ENCODE measurements at places on chromosomes 12 and 14.

GRCh38 chr14:42734041-42734440 lies 1127.4 kb downstream of the LRFN5 start:
- no peak for DNase-seq

DNA sequence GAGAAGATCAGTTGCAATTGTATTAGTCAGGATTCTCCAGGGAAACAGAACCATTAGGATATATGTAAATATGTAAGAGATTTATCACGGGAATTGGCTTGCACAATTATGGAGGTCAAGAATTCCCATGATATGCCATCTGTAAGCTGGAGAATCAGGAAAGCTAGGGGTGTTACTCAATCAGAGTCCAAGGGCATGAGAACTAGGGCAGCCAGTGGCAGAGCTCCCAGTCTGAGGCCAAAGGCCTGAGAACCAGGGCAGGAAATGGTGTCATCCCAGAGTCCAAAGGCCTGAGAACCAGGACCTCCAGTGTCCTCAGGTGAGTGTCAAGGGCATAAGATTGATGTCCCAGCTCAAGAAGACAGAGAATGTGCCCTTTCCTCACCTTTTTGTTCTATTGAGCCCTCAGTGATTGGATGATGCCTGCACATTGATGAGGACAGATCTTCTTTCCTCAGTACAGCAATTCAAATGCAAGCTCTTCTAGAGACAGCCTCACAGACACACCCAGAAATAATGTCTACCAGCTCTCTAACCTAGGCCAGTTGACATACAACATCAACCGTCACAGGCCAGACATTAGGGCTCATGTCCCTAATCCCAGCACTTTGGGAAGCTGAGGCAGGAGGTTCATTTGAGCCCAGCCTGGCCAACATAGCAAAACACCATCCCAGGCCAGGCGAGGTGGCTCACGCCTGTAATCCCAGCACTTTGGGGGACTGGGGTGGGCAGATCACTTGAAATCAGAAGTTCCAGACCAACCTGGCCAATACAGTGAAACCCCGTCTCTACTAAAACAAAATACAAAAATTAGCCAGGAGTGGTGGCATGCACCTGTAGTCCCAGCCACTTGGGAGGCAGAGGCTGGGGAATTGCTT lies 34.9 kb upstream of the ZNF740 start:
- DNase-seq = no peak

DNA sequence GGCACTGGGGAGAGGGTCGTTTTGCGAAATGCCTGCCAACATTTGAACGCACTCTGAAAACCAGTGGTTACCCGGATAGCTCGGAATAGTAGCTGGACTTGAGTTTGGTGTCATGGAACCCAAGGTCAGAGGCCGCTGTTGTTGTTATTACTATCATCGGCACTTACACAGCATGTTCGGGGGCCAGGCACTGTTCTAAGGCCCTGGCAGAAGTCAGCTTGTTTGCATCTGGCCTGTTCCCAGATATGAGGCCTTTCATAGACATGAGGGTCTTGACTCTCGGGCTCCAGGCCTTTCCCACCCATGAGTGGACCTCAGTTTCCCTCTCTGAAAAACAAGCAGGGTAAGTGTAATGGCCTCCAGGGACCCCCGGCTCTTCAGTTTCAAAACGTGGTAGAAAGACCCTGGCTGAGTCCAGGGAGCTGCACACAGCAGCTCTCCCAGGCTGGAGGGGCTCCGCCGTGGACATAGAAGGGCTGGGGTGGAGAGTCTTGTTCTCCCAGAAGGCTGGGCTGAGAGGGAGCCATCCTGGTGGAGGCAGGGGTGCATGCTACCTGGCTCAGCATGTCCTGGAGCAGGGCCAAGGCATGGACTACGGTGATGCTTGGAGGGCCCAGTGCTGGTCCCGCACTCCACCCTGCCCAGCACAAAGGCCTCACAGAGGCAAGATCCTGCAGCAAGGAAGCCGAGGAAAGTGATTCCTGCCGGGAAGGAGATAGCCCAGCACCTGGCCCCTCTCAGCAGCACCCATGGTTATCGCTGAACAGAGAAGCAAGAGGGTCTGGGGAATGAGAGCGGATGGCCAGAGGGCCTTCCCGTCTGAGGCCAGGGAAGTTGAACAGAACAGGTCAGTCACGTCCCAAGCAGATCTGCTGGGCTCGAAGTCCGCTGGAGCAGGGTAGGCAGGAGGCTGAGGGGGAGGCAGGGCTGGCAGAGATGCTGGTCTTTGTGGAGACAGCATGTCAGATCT lies 63.5 kb upstream of the C14orf180 start:
- DNase-seq = no peak

- DNase-seq = no peak
Observed at GRCh38 chr12:59322473-59322872, 273.4 kb upstream of the SLC16A7 start.

DNA sequence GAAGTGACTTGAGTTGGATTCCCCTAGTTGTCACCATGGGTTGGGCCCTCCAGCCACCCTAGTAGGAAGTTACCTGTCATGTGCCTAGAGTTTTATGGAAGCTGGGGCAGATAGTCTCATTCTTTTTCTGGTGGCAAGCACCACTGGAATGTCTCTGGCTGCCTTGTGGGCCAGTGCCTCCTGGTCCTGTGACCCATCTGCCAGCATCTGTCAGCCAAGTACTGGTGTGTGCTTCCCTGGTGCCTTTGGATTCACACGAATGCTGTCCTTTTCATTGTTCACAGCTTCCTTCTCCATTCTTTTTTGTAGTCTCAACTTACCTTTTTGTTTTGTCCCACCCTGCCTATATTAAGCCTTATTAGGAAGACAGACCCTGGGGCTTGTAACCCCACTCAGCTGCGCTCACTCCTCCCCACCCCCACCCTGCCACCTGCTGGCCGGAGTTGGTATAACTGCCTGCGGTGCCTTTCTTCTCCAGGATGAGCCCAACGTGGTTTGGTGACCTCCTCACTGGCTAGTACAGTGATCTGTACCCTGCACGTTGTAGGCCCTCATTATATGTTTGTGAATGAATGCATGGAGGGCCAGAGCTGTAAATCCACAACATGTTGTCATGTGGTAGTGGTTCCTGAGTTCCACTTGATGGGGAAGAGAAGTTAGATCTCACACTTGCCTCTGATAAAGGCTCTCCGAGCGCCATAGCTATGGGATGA lies 125.7 kb downstream of the TSPAN9 start:
- peak; percentile 64 for DNase-seq

Data from PC-3 (cell line).